ENCODE measurements at places on chromosomes 2 and 18.
A peak's percentile ranks its signal among the peaks of the same experiment; 100 is the strongest.

- no peak for DNase-seq
These were observed 3.9 kb upstream of the PPP1CB start for GRCh38 chr2:28747714-28748113.

- DNase-seq: no peak
These were observed 62.5 kb downstream of the REEP1 start for GRCh38 chr2:86274918-86275275.

DNA sequence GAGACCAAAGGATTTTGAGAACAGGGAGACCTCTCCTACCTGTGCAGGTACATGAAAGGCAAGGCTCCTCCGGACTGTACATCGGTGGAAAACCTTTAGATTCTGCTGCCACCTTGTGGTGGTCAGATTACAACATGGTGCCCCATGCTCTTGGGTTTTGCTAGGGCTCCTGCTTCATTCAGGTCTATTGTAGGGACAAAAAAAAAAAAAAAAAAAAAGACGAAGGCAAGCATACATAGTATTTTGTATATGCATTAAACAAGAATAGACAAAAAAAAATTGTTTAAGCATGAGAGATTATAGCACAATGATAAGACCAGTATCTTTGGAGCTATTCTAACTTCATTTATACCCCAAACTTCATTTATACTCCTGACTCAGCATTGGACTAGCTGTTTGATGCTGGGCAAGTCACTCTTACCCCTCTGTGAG lies 27.4 kb upstream of the SPR start:
- peak; percentile 77 for DNase-seq

DNA sequence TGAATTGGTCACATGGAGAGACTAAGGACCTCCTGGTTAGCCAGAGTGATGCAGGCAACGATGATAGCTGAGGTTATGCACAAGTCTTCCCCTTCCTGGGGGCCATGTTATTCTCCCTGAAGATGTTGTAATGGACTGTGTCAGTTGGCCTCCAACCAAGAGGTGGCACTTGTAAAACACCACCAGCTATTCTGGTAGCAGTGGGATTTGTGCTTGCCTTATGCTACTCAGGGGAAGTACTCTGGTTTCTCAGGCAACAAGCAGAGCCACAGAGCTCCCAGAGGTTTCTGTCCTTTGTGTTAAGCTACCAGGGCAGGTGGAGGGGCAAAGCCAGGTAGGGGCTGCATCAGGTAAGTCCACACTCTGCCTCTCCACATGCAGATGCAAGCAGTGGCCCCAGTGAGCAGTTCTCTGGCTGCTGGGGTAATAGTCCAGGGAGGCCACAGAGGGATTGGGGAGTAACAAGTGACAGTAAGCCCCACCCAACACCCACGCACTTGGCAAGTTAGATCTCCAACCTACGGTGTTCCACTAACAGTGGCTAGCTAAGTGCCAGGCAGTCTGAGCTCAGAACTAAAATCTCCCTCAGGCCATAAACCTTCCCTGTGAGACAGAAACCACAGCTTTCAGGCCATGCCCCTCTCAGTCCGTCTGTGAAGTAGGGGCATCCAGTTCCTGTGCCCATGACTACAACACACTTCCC lies 99.7 kb downstream of the RND3 start:
- DNase-seq: no peak

DNA sequence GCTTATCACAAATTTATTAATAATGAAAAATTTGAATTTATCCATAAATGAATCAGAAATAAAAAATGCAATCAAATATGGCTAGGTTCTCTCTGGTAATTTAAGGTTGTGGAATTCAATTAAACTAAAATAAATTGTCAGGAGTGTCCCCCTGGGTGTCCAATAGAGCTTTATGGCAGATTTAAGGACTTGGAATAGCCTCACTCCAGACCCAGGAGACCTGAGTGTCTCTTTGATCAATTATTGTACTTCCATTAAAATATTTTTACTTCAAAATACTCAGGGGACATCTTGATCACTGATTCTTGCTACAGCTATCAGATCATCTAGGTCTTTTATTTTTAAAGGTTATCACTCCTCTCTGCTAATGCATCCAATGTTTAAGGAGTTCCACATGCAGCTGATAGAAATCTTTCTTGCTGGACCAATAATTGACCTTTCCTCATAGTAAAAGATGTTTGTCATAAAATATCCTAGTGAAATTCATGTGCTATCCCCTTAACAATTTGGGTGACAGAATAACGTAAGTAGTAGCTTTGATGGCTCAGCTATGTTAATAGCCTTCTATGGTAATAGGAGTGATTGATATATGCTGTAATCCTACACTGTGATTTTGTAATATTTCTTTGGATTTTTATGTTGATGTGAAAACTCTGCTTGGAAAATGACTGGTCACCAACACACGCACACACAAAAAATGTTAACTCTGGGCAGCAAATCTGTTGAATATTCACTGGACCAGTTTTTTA lies 395.3 kb downstream of the NYAP2 start:
- DNase-seq: no peak

DNA sequence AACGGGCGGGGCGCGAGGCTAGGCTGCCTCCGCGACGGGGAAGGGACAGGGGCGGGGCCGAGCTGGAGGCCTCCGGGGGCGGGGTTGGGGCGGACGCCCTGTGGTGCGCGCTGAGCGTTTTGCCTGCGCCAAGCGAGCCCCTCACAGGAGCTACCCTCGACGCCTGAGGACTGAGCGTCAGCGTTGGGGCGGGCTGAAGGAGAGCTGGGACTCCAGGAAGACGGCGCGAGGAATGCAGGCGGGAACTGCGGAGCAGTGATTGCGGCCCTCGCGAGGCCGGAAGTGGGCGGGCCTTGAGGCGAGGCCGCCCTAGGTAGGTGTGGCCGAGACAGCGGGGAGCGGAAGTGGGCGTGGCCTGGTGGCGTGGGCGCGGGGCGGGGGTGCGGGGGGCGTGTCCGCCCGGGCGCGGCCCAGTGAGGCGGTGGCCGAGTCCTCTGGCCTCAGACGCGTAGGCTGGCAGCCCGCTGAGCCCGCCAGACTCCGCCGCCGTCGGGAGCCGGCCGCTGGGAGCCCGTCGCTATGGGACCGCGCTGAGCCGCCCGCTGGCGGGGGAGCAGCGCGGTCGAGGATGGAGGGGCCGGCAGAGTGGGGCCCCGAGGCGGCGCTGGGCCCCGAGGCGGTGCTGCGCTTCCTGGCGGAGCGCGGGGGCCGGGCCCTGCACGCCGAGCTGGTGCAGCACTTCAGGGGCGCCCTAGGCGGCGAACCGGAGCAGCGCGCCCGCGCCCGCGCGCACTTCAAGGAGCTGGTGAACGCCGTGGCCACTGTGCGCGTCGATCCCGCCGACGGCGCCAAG lies at the start of the genes SEPTIN10 and SOWAHC:
Gene SEPTIN10 (minus strand): TSS at position 45 of the 793 bp plus-strand sequence. CDS start 139 bp downstream, outside the sequence.
Gene SOWAHC (plus strand): TSS at position 443 of the 793 bp plus-strand sequence. CDS start 126 bp downstream, at position 569.
- DNase-seq: peak; percentile 90

DNA sequence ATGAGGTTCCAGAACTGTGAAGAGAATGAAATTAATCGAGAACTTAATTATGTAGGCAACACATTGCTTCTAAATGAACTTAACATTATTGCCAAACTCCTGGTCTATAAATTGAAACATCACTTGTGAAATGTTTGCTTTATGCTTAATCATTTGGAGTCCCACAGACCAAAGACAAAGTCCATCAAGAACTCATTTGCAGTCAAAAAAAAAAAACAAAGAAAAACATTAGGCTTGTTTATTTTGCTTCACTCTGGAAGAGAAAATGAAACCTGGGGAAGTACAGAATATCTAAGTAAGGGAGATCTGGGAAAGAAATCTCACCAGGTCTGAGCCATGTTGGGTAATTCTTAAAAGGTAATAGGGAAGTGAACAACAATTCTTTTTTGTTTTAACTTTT lies 1363.5 kb upstream of the DDX18 start:
- no peak for DNase-seq

GRCh38 chr2:223232896-223233295 lies 180.9 kb downstream of the KCNE4 start:
- no peak for DNase-seq

DNA sequence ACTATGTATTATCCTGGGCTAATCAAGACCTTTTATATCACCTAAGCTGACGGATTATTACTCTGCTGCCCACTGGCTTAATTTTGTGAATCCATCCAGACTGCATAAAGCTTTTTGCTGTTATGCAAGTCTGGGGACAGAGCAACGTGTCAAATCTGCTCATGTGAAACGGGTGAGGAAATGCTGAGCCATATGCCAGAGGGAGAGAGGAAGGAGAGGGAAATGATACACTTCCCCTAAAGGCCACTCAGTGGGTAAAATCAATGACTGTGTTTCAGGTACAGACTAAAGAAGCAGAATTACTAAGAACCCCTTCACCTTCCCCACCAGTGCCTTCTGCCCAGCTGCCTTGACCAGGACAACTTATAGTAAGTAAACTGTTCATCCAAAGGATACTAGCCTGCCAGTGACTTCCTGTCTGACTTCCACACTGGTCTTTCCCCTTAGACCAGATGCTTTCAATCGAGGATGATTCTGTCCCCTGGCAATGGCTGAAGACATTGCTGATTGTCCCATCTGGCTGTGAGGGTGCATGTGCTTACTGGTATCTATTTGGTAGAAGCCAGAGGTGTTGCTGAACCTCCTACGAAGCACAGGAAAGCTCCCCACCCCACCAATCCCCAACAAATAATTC lies 43.0 kb downstream of the STAT1 start:
- DNase-seq: no peak

GRCh38 chr2:240236217-240237111 lies 96.0 kb upstream of the OTOS start:
- DNase-seq: no peak

GRCh38 chr2:61878761-61879160 lies 9.7 kb downstream of the CCT4 start:
- no peak for DNase-seq

DNA sequence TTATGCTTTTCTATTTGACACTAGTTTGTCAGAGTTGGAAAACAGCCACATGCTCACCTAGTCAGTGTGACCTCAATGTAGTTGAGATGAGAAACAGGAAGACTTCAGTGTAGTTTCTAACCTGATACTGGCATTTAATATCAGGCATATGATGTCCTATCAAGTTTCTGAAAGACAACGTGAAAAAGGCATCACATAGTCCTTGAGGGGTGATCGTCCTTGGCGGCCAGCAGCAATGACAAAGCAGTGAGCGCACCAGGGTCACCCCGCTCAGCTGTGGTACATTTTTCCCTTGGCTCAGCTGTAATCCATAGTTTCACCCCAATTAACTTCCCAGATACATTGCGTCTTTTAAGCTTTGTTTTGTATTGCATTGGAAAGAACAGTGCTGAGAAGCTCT lies 4.3 kb downstream of the HSPE1 start:
- DNase-seq: no peak
